ENCODE measurements at places on chromosomes 12 and 14.

DNA sequence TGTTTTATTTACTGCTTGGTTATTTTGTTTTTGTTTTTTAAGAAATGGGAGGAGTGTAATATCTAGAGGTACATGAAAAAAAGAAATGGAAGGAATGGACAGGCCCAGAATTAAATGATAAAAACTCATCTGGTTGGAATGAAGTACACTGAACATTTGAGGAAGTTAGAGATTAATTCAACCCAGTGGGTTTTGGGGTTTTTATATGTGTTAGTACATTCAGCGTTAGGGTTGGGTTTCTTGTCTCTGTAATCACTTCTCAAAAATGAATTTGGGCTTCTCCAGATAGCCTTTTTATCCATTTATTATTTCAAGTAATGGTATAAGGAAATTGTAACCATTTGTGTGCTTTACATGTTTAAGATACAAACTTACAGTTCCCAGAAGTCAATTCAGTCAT, 19.5 kb upstream of the NUP107 start:
- no peak for DNase-seq

DNA sequence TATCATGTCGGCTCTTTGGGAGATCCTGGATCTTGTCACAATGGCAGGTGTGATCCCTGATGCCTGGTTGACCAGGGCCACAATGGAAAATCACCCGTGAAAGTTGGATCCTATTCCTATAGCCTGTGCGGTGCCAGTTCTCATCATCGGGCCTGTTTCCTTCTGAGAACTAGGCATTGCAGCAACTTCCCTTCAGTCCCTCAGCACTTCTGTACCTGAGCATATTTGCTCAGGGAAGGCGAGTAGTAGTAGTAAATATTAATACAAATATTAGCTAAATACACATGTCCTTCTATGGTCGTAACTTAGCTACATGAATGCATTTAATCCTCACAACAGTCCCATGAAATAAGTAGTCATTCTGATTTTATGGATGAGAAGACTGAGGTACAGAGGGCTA, 22.1 kb upstream of the TAMALIN start:
- no peak for DNase-seq

- DNase-seq: no peak
Measured at GRCh38 chr14:102589761-102590290, 2.6 kb upstream of the RCOR1 start.

- no peak for DNase-seq
Measured at GRCh38 chr12:124664395-124665111, 97.1 kb upstream of the NCOR2 start.

DNA sequence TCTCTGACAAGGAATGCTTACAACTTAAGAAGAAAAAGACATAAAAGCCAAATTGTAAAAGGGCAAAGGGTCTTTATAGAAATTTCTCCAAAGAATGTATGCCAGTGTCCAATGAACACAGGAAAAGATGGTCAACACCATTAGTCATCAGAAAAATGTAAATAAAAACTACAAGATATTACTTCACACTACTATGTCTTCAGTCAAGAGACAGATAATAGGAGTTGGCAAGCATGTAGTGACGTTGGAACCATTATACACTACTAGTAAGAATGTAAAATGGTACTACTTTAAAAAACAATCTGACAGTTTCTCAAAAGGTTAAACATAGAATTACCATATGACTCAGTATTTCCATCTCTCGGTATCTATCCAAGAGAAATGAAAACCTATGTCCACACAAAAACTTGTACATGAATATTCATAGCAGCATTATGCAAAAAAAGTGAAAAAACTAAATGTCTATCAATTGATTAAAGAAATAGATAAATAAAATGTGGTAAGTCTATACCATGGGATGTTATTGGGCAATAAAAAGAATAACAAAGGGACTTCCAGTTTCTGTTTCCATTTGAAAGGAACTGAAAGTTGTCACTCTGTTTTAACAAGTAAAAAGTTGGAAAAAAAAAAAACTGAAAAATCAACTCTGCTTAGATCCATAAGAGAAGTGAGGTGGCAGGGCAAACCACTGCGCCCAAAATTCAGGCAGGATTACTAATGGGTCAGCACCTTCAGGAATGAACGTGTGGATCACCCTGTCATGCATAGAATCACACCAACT, 69.8 kb downstream of the ALG10B start:
- DNase-seq: no peak
